ENCODE measurements at places on chromosomes 12 and 14. TPM values are rescaled to one million over a fixed set of nuclear protein-coding genes. Genes with fewer than 3 reads are reported as not detected.

- H3K4me1 ChIP-seq, result peaks cover 17% of the 10 kb centered on the region
- H3K4me3 ChIP-seq, result no peak overlapping the region
- H3K36me3 ChIP-seq, result no peaks in the 10 kb centered on the region
- H3K27ac ChIP-seq, result no peak overlapping the region
These were observed 28.5 kb downstream of the DAAM1 start for GRCh38 chr14:59217011-59217410.

OR4E2 gene
- total RNA-seq, result not detected

- H3K4me1 ChIP-seq, result peaks cover 75% of the 10 kb centered on the region
- H3K27me3 ChIP-seq, result no peaks in the 10 kb centered on the region
- no peak for DNase-seq
- no peaks in the 10 kb centered on the region for H3K36me3 ChIP-seq
These were observed 5.6 kb downstream of the FBXO33 start for GRCh38 chr14:39426605-39427004.

KRT6C gene
- not detected for total RNA-seq

DNA sequence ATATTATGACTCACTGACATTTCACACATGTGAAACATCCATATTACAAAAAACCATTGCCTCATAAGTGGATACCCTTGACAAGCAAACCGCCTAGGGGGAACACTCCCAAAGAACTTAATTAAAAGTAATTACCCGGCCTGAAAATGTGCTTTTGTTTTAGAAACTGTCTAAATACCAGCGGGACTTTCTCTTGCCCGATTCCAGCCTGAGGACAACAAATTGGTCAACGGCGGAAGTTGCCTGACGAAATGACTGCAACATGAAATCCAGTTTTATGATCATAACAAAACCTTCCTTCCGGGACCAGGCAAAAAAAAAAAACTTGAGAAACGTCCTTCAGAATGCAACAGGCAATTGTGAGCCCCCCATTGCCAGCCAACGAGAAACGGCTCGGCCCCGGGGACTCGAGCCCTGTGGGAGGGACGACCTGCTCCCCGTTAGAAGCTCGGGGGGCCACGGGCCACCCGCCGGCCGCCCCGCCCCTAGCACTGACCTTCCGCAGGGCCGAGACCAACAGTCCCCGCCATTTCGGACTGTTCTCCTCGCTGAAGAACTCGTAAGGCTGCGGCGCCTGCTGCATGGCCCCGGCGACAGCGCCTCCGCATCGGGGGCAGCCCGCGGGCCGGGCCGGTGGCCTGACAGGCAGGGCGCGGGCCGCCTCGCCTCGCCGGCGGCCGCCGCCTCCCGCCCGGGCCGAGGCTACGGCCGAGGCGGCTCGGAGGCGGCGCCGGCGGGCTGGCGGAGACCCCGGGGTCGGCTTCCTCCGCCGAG, 490 bp downstream of the SOS2 start:
- peak overlapping the region; percentile 72 for H3K4me3 ChIP-seq
- no peaks in the 10 kb centered on the region for H3K27me3 ChIP-seq
- peaks cover 21% of the 10 kb centered on the region for H3K4me1 ChIP-seq

DNA sequence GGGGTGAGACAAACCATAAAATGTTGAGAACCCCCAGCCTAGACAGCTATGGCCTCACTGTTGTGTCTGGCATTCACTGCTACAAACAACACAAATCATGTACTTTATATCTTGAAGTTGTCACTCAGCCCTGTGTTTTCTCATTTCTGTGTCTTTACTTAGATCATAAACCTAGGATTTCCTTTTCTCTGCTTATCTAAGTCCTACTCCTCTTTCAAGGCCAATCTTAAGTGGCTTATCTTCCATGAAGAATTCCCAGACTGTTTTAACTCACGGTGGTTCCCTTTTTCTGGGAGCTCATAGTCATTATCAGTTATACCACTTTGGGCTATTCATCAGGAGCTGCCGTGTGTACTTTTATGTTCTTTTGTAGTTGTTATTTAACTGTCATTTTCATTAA, 42.1 kb downstream of the FLRT2 start:
- H3K27me3 ChIP-seq, result no peaks in the 10 kb centered on the region
- H3K27ac ChIP-seq, result no peak overlapping the region
- DNase-seq, result no peak

DNA sequence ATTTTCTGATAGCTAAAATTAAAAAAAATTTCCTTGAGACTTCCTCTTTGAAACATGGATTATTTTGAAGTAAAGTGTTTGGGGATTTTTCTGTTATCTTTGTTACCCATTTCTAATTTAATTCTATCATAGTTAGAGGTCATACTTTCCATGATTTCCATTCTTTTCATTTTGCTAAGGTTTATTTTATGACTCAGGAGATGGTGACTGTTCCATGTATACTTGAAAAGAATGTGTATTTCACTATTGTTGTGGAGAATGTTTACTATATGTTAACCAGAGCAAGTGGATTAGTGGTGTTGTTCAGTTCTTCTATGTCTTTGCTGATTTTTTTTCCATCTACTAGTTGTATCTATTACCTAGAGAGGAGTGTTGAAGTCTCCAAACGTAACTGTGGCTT, 250.5 kb upstream of the PELI2 start:
- no peaks in the 10 kb centered on the region for H3K4me1 ChIP-seq
- H3K27ac ChIP-seq, result no peak overlapping the region
- no peak for DNase-seq

DNA sequence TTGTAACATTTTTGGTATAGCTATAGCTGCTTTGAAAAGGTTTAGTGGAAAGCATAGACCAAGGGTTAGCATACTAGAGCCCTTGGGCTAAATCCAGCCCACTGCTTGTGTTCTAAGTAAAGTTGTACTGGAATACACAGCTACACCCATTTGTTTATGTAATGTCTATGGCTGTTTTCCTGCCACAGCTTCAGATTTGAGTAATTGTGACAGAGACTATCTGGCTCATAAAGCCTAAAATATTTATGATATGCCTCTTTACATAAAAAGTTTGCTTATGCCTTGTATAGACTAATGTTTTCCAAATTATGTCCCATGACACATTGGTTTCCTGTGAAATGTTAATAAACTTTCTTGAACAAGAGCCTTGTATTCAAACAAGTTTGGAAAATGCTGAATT, 234.8 kb upstream of the ATP2B1 start:
- no peaks in the 10 kb centered on the region for H3K36me3 ChIP-seq
- DNase-seq, result no peak
- no peaks in the 10 kb centered on the region for H3K27me3 ChIP-seq
- H3K27ac ChIP-seq, result peak overlapping the region; percentile 17

- no peak overlapping the region for H3K4me3 ChIP-seq
- H3K4me1 ChIP-seq, result no peaks in the 10 kb centered on the region
- no peak for DNase-seq
- H3K27me3 ChIP-seq, result no peaks in the 10 kb centered on the region
These were observed 352.0 kb downstream of the FLRT2 start for GRCh38 chr14:85881935-85882334.

KLHL33 gene
- total RNA-seq, result 0.16 TPM

DNA sequence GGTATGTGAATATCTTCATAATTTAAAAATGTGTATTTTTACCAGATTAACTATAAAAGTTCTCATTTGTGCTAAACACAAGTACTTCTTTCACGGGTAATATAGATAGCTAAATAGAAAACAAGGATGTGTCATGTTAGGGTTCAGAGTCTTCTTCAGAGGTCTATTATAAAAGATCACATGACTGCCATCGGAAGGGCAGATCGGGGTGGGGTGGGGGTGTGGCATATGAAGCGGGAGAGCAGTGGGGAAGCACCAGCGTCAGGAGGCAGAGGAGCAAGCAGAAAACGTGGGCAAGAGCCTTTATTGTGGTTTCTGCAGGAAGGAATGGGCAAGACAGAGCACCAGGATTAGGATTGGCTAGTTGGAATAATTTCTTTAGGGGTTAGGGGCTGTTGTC, 63.7 kb upstream of the DNM1L start:
- H3K4me3 ChIP-seq, result no peak overlapping the region
- peak; percentile 77 for DNase-seq
- no peak overlapping the region for H3K27ac ChIP-seq
- no peaks in the 10 kb centered on the region for H3K4me1 ChIP-seq
- H3K36me3 ChIP-seq, result peaks cover 43% of the 10 kb centered on the region

DNA sequence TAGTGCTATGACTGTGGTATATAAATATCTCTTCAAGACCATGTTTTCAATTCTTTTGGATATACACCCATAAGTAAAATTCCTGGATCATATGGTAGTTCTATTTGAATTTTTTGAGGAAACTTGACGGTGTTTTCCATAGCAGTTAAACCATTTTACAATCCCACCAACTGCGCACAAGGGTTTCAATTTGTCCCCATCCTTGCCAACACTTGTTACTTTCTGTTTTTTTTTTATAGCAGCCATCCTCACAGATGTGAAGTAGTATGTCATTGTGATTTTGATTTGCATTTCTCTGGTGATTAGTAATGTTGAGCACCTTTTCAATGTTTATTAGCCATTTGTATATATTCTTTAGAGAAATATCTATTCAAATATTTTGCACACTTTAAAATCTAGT, 14.5 kb upstream of the A2M start:
- no peaks in the 10 kb centered on the region for H3K4me1 ChIP-seq
- H3K27ac ChIP-seq, result no peak overlapping the region
- no peaks in the 10 kb centered on the region for H3K27me3 ChIP-seq
- no peak overlapping the region for H3K4me3 ChIP-seq

SAMD15 gene
- total RNA-seq, result 0.41 TPM

DNA sequence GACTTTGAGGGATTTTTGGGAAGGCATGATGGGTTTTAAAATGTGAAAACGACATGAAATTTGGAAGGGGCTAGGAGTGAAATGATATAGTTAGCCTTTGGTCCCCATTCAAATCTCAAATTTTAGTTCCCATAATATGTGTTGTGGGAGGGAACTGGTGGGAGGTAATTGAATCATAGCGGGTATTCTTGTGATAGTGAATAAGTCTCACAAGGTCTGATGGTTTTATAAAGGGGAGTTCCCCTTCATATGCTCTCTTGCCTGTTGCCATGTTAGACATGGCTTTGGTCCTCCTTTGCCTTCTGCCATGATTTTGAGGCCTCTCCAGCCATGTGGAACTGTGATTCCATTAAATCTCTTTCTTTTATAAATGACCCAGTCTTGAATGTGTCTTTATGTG, 72.8 kb downstream of the SLC16A7 start:
- no peak overlapping the region for H3K4me3 ChIP-seq
- H3K27ac ChIP-seq, result no peak overlapping the region
- no peak for DNase-seq
- H3K4me1 ChIP-seq, result no peaks in the 10 kb centered on the region

GRCh38 chr14:32607399-32607798, 278.3 kb downstream of the AKAP6 start:
- H3K4me1 ChIP-seq, result peaks cover 5% of the 10 kb centered on the region
- no peak overlapping the region for H3K4me3 ChIP-seq
- no peak for DNase-seq
- no peaks in the 10 kb centered on the region for H3K36me3 ChIP-seq
- H3K27ac ChIP-seq, result no peak overlapping the region

DNA sequence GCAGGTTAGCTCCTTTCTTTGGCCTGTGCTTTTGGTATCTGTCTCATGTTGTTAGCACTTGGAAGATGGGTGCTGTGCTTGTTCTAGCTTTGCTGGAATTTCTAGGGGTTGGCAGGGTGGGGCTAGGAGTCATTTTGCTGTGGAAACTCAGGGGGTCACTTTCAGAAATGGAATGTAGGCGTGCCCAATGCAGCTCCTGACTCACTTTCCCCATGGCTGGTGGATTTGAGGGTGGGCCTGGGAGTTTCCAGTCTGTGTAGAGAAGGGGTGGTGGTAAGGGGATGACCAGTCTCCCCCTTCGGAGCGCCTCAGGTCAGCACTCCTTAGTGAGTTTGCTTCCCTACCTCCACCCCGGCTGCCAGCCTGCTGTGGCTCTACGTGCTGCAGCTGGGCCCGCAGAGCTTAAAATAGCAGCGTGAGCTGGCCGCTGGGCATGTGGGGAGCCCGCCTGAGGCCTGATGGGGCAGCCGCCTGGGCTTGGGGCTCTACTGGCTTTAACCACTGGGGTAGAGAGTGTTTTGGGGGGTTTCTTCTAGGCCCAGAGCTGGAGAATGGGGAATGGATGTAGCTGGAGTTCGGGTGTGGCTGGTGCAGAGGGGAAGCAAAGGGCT, 108.2 kb downstream of the TSPAN9 start:
- no peak for DNase-seq
- H3K27me3 ChIP-seq, result no peaks in the 10 kb centered on the region
- no peaks in the 10 kb centered on the region for H3K4me1 ChIP-seq
- H3K4me3 ChIP-seq, result no peak overlapping the region
- H3K36me3 ChIP-seq, result no peaks in the 10 kb centered on the region

GRCh38 chr14:74299061-74299545, 3.6 kb downstream of the ABCD4 start:
- H3K4me1 ChIP-seq, result peaks cover 25% of the 10 kb centered on the region
- H3K4me3 ChIP-seq, result no peak overlapping the region
- H3K36me3 ChIP-seq, result no peaks in the 10 kb centered on the region

DNA sequence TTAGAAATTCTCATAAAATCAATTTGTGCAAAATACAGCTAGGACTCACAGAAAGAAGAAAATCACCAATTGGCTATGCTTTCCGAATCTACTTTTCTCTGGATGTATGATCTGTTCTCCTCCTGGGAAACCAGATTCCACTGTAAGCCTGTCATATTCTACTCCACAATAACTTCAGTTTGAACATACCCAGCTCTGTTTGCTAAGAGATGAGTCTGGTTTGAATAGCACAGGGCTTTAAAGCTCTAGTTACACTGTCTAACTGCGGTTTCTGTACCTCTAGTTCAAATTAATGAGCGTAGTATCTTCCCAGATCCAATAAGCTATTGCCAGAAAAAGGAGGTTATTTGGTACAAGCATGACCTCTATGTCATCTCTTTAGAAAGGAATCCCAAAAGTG, 270.1 kb downstream of the DAD1 start:
- H3K4me3 ChIP-seq, result no peak overlapping the region
- no peak for DNase-seq
- H3K36me3 ChIP-seq, result no peaks in the 10 kb centered on the region

FGF6 gene
- not detected for total RNA-seq

GRCh38 chr12:126419131-126419530, 1353.9 kb downstream of the AACS start:
- no peak overlapping the region for H3K27ac ChIP-seq
- DNase-seq, result no peak
- H3K27me3 ChIP-seq, result no peaks in the 10 kb centered on the region

DNA sequence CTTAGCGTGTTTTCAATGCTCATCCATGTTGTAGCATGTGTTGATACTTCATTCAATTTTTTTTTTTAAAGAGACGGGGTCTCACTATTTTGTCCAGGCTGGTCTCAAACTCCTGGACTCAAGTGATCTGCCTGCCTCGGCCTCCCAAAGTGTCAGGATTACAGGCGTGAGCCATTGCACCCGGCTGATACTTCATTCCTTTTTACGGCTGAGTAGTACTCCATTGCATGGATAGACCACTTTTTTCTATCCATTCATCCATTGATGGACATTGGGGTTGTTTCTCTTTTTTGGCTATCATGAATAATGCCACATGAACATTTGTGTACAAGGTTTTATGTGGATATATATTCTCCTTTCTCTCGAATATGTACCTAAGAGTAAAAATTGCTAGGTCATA, 1.2 kb downstream of the P2RX7 start:
- no peaks in the 10 kb centered on the region for H3K27me3 ChIP-seq
- peaks cover 22% of the 10 kb centered on the region for H3K4me1 ChIP-seq
- H3K4me3 ChIP-seq, result no peak overlapping the region
- no peak for DNase-seq
- peak overlapping the region; percentile 79 for H3K27ac ChIP-seq

NTN4 gene
- total RNA-seq, result 25.9 TPM

GRCh38 chr12:132302466-132303358, 26.7 kb downstream of the GALNT9 start:
- no peak overlapping the region for H3K27ac ChIP-seq
- no peak for DNase-seq
- H3K4me3 ChIP-seq, result no peak overlapping the region
- H3K27me3 ChIP-seq, result no peaks in the 10 kb centered on the region
- no peaks in the 10 kb centered on the region for H3K4me1 ChIP-seq
- no peaks in the 10 kb centered on the region for H3K36me3 ChIP-seq

- no peak overlapping the region for H3K27ac ChIP-seq
- H3K36me3 ChIP-seq, result no peaks in the 10 kb centered on the region
- no peaks in the 10 kb centered on the region for H3K27me3 ChIP-seq
- H3K4me1 ChIP-seq, result no peaks in the 10 kb centered on the region
These were observed 454.5 kb downstream of the ADAMTS20 start for GRCh38 chr12:43097471-43097870.

ALDH1L2 gene
- 4.8 TPM for total RNA-seq
